Neural crest cell (in vitro differentiated cells): ENCODE measurements at places on chromosomes 4 and X. TPM values are rescaled to one million over a fixed set of nuclear protein-coding genes. Genes with fewer than 3 reads are reported as not detected.

- H3K4me1 ChIP-seq, result peaks cover 3% of the 10 kb centered on the region
- no peak for DNase-seq
- H3K27ac ChIP-seq, result no peak overlapping the region
- no peak overlapping the region for H3K4me3 ChIP-seq
- no peaks in the 10 kb centered on the region for H3K36me3 ChIP-seq
These were observed 44.1 kb upstream of the TLL1 start for GRCh38 chr4:165828928-165829327.

DNA sequence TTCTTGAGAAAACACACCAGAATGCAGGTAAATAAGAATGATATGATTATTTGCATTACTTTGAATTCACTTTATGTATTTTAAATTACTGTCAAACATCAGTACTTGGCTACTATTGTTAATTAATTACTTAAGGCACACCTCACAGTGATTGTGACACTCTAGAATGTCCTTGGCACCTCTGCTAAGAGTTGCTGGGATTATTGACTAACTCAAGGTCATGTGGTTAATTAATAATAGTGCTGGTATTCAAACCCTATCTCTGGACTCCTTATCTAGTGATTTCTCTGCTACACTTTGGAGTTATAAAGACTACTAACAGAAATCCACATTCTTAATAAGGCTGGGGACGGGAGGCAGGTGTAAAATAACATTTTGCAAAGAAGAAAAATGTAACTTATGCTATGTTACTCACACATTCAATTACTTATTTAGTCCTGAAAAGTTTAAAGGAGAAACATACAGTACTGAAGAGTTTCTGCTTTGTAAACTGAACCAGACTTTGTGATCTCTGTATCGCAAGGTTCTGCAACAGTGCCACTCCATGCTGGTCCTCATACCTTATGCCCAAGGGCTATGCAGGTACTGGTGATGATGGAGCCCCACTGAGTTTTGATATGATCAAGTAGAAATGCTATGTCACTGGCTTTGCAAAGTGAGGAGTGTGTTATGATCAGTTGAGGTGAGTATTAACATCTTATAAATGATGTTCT lies 242.7 kb downstream of the MID1IP1 start:
- no peak for DNase-seq
- no peaks in the 10 kb centered on the region for H3K27me3 ChIP-seq
- H3K36me3 ChIP-seq, result peaks cover 6% of the 10 kb centered on the region
- H3K4me3 ChIP-seq, result no peak overlapping the region
- H3K4me1 ChIP-seq, result no peaks in the 10 kb centered on the region

Gene ELOVL6
- 104 and 105 TPM in 2 replicates for total RNA-seq

DNA sequence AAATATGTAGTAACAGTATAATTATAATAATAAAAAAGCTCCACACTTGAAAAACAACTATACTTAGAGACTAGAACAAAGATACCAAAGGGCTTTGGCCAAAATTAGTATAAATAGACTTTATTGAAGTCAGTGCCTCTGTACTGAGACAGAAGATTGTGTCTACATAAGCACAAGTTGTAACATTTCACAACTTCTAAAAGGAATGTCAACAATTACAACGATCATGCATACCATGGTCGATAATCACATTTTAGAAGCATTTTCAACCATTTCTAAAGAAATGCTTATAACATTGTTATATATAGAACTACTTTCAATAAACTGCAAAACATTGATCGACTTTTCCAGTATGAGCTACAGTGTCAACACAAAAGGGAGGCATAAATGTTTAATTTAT lies 57.0 kb downstream of the DHX15 start:
- no peak overlapping the region for H3K27ac ChIP-seq
- H3K4me1 ChIP-seq, result no peaks in the 10 kb centered on the region
- DNase-seq, result no peak
- H3K27me3 ChIP-seq, result no peaks in the 10 kb centered on the region

- no peaks in the 10 kb centered on the region for H3K4me1 ChIP-seq
- DNase-seq, result no peak
- no peak overlapping the region for H3K27ac ChIP-seq
- peaks cover 5% of the 10 kb centered on the region for H3K36me3 ChIP-seq
These were observed 79.2 kb downstream of the GRIA3 start for GRCh38 chrX:123263270-123263669.

- H3K4me1 ChIP-seq, result peaks cover 15% of the 10 kb centered on the region
- H3K4me3 ChIP-seq, result no peak overlapping the region
- no peak overlapping the region for H3K27ac ChIP-seq
- no peak for DNase-seq
- no peaks in the 10 kb centered on the region for H3K27me3 ChIP-seq
These were observed 70.1 kb downstream of the TMEM47 start for GRCh38 chrX:34586936-34587335.

GRCh38 chrX:39559229-39559628 lies 538.5 kb downstream of the BCOR start:
- no peak overlapping the region for H3K4me3 ChIP-seq
- H3K27me3 ChIP-seq, result no peaks in the 10 kb centered on the region
- DNase-seq, result no peak
